Pulmonary artery endothelial cell (primary cell): ENCODE measurements at places on chromosomes 16 and 17.
A peak's percentile ranks its signal among the peaks of the same experiment; 100 is the strongest.

- no peak for DNase-seq
Measured at GRCh38 chr16:87209808-87210512, 107.2 kb downstream of the C16orf95 start.

GRCh38 chr17:55763856-55764255 lies 13.0 kb downstream of the PCTP start:
- DNase-seq = peak; percentile 64

- no peak for DNase-seq
Measured at GRCh38 chr16:17454162-17454730, 16.5 kb downstream of the XYLT1 start.

DNA sequence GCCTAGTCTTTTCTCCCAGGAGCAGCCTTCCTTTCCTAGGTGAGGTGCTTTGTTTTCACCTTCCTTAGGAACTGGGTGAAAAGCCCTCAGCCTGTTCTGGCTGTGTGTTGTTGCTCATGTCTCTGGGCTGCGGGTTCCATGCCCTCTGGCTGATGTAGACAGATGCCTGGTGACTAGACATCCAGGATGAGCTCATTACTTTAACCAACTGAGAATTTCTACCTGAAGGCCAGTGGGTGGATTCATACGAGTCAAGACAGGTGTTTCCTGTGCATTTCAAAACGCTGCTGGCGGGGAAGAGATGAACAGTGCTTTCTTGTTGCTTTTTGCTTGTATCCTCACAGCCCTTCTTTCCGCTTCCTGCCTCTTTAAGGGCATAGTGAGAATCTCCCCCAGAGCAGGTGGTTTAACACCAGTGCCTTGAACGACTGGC lies 22.3 kb downstream of the SAP30BP start:
- no peak for DNase-seq

DNA sequence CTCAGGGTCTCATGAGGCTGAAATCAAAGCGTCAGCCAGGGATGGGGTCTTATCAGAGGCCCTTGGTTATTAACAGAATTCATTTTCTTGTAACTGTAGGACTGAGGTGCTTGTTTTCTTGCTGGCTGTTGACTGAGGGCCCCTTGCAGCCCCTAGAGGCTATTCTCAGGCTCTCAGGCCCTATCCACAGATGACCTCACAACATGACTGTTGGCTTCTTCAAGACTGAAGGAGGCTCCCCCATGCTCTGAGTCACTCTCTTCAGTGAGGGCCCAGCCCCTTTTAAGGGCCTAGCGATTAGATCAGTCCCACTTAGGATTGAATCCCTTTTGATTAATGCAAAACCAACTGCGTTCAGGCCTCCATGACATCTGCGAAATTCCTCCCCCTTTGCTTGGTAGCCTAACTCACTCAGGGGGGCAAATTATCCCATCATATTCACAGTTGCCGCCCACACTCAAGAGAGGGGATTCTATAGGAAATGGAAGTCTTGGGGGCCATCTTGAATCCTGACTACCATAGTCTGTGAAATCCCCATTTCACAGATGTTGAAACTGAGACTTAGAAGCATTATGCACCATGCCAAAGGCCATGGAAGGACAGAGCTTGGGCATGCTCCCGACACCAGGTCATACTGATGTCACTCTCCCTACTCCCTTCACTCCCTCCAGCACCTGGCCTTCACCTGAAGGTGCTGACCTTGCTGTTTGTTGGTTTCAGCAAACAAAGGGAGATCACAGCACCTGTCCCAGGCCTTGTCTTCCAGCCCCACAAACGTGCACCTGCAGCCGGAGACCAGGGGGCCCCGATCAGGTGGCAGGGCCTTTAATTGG lies 592.3 kb downstream of the MAF start:
- DNase-seq = no peak

DNA sequence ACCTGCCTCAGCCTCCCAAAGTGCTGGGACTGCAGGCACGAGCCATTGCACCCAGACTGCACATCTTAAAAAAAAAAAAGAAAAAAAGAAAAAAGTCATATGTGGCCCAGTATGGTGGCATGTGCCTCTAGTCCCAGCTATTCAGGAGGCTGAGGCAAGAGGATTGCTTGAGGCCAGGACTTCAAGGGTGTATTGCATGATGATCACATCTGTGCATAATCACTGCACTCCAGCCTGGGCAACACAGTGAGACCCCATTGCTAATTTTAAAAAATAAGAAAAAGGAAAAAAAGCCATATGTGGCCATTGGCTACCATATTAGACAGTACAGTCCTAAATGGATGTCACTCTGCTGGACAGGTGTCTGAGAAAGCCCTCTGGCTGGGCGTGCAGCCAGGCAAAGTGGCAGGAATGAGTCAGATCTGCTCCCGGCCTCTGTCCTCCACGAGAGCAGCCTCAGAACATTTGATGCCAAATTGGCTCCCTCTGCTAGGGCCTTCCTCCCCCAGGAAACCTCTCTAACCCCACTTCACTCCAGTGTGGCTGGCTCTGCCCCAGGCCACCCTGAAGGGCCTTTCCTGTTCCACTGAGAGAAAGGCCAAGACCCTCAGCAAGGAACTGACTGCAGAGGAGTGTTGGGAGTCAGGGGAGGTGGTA lies 14.7 kb downstream of the CA7 start:
- no peak for DNase-seq

DNA sequence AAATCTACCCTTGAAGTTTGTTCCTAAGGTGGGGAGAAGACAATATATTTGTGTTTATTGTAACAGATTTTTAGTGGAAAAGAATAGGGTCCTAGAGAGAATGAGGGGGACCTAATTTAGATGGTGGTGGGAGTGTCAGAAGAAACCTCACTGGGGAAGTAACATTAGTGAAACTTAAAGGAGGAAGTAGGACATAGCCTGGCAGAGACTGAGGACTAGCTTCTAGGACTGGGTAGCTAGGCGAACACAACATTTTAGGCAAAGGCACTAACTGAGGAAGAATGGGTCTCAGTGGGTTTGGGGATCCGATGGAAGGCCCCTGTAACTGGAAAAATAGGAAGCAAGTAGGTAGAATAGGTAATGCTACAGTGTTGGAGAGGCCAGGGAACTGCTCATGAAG lies 4.2 kb upstream of the ARL2BP start:
- DNase-seq = no peak

GRCh38 chr17:76772842-76773525 lies 35.1 kb downstream of the MFSD11 start:
- peak; percentile 57 for DNase-seq

- DNase-seq = no peak
Measured at GRCh38 chr17:76385892-76386786, 1.7 kb downstream of the SPHK1 start.

GRCh38 chr16:30473231-30474073 lies 910 bp downstream of the ITGAL start:
- no peak for DNase-seq

DNA sequence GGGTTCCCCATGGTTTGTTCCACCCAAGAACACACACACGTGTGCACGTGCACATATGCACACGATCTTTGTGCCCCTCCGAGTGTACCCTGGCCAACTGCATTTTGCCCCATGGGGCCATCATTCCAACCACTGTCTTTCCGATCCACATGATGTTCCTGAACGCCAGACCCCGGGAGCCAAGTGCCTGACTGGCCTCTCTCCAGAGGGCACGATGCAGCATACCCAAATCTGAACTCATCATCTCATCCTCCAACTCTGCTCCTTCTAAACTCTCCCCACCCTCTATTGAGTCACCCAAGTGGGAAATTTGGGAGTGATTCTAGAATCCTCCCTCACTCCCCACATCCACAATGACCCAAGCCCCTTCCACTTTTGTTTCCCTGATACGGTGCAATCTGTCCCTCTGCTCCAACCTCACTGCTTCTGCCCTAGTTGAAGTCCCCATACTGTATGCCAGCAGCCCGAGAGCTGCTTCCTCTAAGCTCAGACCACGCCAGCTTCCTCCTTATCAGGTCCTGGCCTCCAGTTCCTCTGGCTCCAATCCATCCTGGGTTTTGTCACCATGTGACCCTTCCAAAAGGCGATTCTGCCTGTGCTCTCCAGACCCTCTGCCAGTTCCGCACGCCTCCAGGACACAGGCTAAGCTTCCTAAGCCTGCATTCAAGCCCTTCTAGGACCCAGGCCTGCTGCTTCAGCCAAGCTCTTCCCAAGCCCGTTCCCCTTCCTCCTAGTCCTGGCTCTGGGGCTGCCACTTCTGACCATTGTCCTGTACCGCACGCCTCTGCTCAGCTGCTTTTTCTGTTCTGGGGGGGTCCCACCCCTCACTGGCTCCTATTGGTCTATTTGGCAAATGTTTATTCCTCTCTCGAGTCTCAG lies 10.1 kb upstream of the TMEM208 start:
- DNase-seq = no peak

GRCh38 chr16:89953671-89954406 lies 5.3 kb downstream of the DEF8 start:
- DNase-seq = no peak

DNA sequence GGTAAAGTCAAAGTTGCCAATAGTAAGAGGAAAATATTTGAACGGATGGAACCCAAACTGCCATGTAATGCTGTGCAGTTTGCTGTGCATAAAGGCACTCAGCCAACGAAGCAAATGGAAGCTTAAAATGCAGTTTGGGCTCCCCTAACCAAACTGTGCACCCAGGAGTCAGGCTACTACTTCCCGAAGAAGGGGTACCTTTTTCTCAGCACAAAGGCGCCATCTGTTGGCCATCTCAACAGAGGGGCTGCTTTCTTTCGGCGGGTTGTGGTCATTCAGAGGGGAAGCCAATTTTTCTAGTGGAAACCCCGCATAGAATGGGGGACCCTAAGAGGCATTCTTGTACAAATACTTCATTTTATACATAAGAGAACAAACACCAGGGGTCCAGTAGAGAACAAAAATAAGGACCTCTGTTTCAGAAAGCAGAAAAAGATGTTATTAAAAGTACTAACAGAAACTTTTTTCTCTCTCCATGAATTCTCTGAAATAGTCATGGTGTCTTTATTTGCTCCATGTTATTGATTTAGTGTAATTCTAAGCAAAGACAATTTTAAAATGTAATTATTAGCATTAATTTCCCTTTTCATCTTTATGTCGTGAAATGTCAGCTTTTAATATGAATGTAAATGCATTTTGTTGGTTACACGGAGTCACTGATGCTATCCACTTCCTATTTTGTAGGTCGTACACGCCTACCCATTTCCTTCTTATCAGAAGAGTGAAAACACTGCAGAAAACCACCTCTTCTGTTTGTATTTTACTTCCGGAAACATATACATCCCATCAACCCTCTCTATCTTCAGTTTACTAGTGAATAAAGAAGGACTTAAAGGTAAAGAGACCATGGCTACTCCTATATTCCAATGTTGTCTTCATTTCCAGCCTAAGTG lies 453.3 kb downstream of the KCNJ2 start:
- DNase-seq = peak; percentile 5

DNA sequence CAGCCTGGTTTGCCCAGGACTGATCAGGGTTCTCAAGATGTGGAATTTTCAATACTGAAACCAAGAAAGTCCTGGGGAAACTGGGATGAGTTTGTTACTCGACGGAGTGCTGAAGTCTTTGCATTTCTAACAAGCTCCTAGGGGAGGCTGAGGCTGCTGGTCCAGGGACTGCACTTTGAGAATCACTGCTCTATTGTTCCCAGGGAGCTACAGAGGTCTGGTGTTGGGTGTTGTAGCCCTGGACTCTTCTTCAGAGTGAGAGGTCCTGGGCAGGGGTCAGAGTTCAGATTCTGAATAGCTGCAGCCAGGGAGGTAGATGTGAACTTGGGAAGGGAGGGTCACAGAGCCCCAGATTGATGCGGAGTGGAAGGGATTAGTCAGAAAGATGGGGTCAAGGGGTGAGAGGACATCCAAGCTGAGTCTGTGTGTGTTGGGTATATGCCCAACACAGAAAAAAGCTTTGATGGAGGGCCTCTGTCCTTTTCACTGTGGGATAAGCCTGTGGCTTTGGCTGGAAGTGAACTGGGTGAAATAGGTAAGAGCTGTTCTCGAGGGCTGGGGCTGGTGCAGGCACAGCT lies 14.1 kb downstream of the TMEM238L start:
- no peak for DNase-seq

- no peak for DNase-seq
Measured at GRCh38 chr17:16986391-16986790, 14.5 kb upstream of the TNFRSF13B start.

DNA sequence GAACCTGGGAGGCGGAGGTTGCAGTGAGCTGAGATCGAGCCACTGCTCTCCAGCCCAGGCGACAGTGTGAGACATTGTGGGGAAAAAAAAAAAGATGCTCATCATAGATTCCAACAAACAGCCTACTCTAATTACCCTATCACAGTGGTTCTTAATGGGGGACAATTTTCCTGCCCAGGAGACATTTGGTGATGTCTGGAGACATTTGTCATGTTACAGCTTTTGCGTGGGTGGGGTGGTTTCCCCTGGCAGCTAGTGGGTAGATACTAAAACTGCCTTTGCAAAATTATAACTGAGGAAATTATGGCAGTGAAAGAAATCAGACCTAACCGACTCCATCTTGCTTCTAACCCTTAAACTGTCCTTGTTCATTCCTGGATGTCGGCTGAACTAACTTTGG lies 92.5 kb upstream of the RBL2 start:
- no peak for DNase-seq

- no peak for DNase-seq
Measured at GRCh38 chr17:58541249-58541648, 26.8 kb upstream of the MTMR4 start.

- no peak for DNase-seq
Measured at GRCh38 chr17:58330997-58331814, 2.6 kb upstream of the TSPOAP1 start.
